ENCODE measurements at places on chromosomes 16 and 17.

DNA sequence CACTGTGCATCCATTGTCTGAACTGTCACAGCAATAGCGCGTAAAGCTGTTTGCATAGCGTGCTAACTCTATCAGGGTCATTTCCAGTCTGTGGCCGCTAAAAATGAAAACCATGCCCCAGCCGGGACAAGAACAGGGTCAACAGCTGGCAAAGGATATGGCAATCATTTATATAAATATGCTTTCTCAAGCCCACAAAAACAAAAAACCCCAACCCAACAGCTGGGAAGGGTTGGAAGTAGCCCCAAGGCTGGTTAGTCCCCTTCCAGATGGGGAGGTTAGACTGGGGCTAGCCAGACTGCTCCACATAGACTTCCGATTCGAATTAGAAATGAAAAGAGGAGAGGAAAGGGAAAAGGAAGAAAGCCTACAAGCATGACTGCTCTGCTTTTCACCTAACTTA, 203.3 kb upstream of the TBX2 start:
- no peak for DNase-seq

GRCh38 chr16:83923581-83924365, 24.9 kb downstream of the MLYCD start:
- DNase-seq: no peak

DNA sequence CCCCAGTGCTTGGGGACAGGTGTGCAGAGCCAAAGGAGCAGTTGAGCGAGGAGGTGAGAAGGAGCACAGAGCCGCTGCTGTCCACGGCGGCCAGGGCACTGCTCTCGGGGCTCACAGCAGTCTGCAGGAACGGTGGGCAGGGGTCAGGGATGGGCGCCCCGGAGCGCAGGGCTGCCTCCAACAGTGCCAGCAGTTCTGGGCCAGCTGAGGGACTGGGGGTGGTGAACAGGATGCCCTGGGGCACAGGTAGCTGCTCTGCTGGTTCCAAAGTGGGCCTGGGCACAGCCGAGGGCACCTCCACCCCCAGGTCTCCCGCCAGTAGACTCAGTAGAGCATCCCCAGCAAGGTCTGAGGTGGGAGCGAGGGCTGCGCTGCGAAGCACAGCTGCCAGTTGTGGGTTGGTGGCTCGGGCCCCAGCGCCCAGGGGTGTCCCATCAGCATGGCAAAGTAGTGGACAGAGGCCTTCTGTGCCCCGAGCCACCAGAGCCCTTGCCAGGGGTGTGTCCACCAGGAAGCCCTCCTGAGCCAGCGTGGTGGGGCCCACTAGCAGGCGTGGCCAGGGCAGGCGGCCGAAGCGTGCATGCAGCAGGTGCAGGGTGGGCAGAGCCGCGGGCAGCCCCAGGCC, 1.9 kb downstream of the GGT6 start:
- no peak for DNase-seq

- DNase-seq: no peak
Measured at GRCh38 chr17:73667181-73667959, 23.1 kb upstream of the SDK2 start.

DNA sequence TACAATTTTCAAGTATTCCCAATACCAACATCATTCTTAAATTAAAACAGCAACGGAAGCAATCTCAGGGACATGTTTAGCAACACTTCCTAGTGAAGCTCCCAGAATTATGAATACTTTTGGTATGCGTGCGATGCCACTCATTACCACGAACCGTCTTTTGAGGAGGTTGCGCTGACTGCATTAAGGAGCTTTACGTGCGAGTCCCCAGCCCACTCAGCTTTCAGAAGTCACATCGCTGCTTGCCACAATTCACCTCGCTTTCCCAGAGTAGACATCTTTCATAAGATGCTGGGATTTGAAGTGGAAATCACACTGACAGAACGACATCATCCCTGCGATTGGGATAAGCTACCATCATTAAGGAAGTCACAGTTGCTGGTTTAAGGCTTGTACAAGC, 441.6 kb upstream of the HSBP1 start:
- no peak for DNase-seq

- DNase-seq: no peak
Measured at GRCh38 chr16:29927070-29927905, 1.3 kb upstream of the KCTD13 start.

- DNase-seq: no peak
Measured at GRCh38 chr16:1638757-1639156, 26.6 kb downstream of the CRAMP1 start.

DNA sequence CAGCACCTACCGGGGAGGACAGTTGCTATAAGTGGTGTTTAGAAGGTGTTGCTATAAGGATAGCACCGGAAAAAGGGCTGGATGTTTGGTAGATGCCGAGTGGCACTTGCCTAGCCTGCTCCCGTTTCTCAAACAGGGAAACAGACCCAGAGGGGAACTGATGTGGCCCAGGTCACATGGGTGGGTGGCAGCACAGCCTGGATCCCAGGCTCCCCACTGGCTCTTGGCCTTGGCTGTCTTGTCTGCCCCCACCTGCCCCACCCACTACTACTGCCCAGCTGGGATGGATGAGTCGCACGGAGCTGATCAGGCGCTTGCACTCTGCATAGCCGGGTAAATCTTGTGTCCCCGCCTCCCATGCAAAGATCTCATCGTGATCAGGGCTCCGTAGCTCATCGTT, 7.2 kb downstream of the SMTNL2 start:
- DNase-seq: no peak

DNA sequence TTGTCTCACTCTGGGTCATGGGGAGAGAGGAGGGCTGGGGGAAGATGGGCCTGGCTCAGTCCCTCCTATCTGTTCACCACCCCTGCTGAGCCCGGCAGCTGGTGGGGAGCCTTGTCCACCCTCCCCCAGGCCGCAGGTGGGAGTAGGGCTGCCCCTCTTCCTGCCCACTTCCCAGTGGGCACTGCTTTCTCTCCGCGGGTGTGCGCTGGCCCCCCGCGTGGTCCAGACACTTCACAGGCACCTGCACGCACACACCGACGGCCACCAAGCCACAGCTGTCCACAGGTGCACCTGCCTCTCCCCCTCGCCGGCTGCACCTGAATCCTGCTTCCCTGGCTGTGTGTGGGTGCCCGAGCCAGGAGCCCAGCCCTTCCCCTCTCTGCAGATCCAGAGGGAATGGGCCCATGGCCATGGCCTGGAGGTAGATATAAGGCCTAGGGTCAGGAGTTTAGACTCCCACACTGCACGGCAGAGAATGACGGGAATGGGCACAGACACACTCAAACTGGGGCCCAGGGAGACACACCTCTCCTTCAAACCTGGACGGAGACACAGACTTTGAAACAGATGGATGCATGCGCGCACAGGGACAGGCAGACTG, 2.0 kb downstream of the NHERF2 start:
- DNase-seq: no peak

- no peak for DNase-seq
Measured at GRCh38 chr17:245611-246010, 64.2 kb upstream of the DOC2B start.

DNA sequence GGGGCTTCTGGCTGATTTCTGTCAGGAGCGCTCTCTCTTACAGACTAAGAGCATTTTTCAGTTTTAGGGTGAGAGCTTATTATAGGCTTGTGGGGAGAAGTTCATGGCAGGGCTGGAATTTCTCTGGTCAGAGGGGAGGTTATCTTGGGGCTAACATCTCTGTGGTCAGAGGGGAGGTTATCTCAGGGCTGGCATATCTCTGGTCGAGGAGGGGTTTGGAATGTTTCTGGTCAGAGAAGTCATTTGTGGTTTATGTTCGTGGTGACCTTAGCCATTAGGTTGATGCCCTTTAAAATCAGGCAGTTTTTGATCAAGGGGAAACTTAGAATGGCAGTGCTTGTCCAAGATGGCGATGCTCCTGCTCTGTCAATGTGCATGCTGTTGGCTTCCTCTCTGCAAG, 10.8 kb upstream of the USP31 start:
- no peak for DNase-seq

- no peak for DNase-seq
Measured at GRCh38 chr17:35865412-35866340, 3.0 kb downstream of the HEATR9 start.

- DNase-seq: no peak
Measured at GRCh38 chr16:51868631-51869030, 678.3 kb downstream of the TOX3 start.

GRCh38 chr17:63316100-63316499, 130.0 kb downstream of the CYB561 start:
- DNase-seq: no peak

DNA sequence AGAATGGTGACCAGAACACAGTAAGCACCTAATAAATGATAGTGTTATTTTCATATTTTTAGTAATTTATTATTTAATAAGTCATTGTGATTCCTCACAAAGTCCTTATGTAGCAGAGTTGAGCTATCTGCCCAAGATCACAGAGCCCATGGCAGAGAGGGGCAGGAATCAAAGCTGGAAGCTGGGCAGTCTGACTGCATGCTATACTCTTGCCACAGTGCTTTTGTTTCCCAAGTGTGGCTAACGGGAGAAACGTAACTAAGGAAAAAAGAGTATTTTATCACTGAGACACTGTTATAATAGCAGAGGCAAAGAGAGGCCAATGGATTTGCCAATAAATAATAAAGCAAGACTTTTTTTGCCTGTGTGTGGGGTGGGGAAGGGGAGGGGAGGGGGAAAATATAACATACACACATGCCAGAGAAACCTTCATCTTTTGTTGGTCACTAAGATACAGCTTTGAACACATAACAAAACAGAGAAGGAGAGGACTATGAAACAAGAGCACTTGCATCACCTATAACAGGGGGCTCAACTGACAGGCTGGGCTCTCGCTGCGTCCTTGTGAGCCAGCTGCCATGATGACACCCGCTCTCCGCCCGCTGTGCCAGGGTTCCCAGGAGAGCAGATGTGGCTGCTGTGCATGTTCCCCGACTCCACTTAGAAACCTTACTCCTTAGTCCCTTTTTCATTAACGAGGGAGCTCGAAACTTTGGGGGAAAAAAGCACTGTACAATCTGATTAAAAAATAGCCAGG, 10.1 kb downstream of the CSNK2A2 start:
- DNase-seq: no peak

DNA sequence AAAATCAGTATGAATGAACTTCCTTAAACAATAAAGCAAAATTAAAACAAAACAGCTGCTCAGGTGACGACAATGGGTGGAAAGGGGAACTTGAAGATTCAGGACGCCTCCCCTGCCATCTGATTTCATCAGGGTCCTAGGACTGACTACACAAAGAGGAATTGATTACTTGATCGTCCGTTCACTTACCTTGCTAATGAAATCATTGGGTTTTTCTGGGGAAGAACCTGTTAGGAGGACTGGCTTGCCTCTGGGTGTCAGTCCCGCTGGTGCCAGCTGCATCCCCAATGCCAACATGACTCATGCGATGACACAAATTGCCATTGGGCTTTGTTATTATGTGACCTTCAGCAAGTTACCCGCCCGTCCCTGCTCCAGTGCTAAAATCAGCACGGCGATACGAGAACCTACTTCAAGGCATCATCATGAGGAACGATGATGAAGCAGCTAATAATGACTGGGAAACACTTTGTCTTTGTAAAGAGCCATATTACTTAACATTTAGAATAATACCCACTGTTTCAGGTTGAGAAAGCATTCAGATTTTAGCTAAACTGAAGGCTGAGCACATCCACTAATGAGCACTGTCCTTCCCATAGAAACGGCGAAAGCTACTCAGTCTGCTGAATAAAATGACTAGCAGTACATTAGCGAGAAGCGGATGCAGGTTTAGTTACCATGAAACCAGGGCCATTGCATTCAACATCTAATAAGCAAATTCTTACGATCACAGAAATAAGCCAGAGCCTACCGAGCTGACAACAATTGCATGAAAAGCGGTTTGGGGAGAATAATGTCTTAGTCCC, 139.4 kb downstream of the ZFHX3 start:
- no peak for DNase-seq

GRCh38 chr17:45992904-45993303, 6.1 kb upstream of the STH start:
- DNase-seq: no peak

DNA sequence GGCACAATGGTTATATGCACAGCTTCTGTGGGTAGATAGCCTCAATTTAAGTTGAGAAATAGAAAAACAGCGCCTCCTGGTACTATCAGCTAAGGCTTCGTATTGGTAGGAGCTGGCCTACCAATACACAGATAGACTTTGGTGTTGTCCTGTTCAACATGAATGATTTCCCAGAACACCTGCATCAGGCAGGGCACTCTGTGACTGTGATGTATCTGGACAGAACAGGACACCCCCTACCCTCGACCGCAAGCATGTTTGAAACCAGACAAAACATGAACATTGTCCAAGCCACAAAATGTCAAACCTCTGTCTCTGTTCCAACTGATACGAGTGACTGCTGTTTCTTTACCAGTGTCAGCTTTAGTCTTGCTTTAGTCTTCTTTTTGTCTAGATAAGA, 144.9 kb downstream of the HAPSTR1 start:
- DNase-seq: no peak

DNA sequence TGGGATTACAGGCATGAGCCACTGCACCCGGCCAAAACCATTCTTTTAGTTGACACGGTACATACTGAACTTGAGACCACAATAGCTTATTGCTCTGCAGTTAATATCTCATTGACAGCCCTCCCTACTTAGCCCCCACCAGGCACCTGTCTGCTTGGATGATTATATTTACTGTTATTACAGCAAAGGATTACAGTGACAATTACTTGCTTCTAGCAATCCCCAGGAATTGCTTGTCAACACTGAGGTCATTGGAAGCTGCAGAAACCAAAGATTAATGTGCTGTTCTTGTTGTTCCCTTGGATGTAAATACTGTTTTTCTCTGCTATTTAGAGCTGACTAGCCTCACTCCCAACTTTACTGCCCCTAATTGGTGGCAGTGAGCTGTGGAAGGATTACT, 211.2 kb downstream of the LGALS9B start:
- no peak for DNase-seq

- DNase-seq: no peak
Measured at GRCh38 chr17:16037636-16038035, 38.0 kb downstream of the TTC19 start.

- no peak for DNase-seq
Measured at GRCh38 chr16:55248494-55248893, 75.5 kb upstream of the IRX6 start.

GRCh38 chr17:50550661-50551432, 3.9 kb downstream of the SPATA20 start:
- DNase-seq: no peak
